ENCODE measurements at places on chromosomes 13 and 19.

DNA sequence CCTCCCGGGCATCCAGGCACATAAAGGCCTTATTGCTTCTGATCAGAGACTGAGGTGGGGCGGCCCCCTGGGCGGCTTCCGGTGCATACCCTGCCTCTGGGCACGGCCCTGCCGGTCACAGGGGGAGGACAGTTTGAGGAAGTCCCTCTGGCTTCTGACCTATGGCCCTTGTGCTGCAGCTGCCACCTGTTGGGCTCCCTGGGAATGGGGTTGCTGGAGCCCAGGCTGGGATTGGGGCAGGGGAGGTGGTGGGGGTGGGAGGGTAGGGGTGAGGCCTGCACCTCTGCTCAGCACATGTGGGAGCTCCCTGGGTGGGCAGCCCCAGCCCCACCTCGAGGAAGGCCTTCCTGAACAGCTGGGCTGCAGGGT, 10.7 kb downstream of the ANO8 start:
- DNase-seq = no peak

- no peak for DNase-seq
Measured at GRCh38 chr19:40278361-40279035, 6.6 kb downstream of the AKT2 start.

GRCh38 chr13:65656740-65657329, 1573.3 kb downstream of the PCDH9 start:
- DNase-seq = no peak

DNA sequence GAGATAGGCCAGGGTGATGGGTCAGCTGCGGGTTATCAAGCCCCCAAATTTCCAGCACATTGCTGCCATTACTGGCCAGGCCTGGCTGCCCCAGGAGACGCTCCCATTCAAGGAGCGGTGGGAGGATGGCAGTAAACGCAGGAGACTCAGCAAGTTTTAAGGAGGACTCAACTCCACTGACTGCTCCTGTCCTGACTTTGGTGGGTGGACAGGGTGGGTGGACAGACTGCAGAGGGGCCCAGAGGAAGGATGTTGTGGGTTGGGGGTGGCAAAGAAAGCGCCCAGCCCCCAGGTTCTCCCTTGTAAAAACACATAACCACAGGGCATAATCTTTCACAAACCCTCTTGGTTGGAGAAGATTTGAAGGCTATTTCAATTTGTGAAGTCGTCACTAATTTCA, 4.4 kb downstream of the GJB6 start:
- no peak for DNase-seq

DNA sequence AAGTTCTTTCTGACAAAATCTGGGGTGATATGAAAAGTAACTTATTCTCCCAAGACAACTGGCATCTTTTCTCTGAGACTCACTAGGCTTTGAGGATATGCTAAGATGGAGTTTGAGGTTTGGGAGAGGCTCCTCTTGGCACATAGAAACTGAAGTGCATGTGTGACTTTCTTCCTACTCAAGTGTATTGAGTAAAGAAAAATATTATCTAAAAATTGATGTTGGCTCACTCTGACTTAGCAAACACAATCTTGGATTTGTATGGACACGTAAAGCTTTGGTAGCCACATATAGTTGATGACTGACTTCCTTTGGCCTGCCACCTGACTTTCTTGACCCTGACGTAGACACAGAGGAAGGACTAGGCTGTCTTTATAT, 71.1 kb upstream of the KLF12 start:
- DNase-seq = no peak

- DNase-seq = no peak
Measured at GRCh38 chr13:113796211-113796963, 37.4 kb downstream of the TMEM255B start.

DNA sequence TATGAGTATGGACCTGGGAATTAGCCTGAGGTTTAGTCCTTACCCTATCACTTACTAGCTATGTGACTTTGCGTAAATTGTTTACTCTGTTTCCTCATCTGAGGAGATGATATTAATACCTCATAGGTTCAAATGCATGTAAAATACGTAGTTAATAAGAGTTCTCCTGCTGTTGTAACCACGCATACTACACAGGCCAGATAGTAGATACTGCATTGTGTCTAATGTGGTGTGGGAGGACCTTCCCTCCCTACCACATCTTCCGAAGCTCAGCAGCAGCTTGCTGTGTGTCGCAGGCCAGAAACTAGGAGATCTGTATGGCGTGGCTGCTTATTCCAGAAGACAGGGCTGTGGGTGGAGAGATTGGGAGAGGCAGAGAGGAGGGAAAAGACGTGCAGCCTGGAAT, 23.0 kb downstream of the GTF2F2 start:
- DNase-seq = no peak

- no peak for DNase-seq
Measured at GRCh38 chr19:49129238-49129583, 9.9 kb downstream of the PPFIA3 start.

DNA sequence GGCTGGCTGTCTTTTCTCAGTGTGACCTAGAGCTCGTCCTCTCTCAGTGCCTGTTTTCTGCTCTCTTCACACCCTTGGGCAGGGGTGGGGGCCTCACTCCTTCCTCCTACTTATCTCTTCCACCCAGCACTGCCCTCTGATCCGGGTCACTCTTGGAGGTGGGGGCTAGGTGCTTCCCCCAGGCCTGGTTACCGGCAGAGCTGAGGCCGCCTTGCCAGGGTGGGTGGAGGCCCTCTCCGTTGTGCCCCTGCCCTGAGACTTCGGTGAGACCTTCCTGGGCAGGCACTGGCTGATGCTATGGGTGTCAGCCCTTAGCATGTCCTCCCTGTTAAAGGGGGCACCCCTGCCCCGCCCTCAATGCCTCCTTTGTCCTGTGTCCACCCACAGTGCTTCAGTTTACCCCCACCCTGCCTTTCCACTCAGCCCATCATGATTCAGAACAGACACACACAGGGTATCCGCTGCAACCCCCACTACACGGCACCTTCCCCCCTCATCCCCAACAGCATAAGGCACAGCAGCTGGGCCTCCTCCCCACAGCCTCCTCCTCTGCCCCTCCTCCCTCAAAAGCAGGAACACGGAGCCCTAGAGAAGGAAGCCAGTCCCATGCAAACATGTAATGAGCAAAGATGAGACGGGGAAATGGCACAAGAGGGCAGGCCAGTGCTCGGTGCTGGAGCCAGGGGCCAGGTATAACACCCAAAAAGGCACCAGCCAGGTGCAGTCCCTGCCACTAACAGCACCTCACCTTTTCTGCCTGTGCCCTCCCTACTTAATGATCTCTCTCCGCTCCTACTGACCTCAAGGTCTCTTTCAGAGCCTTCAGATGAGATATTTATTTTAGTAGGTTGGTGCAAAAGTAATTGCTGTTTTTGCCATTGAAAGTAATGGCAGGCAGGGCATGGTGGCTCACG, 9.8 kb downstream of the ZGLP1 start:
- no peak for DNase-seq

DNA sequence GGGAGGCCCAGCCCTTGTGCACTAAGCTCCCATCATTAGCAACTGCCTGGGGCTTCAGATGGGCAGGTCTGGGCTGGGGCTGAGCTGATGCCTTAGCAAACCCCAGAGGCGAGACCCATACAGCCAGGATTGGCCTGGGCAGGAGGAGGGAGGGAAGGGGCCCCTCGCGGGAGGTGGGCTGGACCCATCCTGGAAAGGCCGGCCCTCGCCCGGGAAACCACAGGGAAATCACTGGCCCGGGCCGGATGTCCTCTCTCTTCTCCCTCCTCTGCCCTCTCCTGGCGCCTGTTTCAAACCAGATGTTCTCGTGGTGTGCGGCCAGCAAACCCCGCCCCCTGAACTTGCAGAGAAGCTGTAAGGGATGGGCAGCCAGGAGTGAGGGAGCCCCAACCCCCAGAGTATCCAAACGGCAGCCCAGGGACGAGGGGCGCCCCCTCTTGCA, 43.1 kb downstream of the TMEM255B start:
- DNase-seq = no peak

GRCh38 chr13:113209759-113210421, 477 bp downstream of the CUL4A start:
- DNase-seq = peak; percentile 74

DNA sequence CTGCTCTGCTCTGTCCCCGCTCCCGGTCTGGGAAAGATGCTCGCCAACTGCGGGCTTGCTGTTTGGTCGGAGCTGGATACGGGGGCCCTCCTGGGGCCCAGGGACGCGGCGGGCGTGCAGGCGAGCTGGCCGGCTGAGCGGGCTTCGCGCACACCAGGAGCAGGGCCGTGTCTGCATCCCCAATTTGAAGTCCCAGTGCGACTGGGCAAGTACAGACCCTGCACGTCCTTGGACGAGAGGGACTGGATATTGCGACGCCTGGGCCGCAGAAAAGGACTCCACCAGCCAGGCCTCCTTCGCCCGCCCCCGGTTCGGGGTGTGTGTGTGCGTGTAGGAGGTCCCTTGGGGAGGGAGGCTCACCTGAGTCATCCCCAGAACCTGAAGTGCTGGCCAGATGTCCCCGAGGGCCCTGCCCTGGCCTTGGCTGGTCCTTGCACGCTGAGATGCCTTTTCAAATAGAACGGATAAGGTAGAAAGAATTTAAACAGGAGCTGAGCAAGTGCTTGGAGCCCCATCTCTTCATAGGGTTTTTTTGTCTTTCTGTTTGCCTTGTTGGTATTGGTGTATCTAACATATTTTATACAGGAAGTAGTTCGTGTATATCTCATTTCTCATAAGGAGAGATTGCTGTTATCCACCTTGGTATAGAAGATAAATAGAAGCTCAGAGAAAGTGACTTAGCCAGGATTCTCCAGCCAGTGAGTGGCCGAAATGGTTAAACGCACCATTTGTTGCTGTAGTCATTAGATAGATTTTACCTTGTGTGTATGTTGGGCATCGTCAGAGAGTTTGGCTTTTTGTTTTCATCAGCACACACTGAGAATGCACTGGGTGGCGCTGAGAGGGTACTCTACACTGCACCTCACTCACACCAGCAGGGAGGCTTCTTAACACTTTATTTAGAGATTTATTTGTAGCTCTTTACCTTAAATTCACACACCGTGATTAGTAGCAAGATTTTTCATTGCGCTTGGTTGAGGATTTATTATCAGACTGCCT, 1.1 kb downstream of the NAXD start:
- peak; percentile 57 for DNase-seq

- no peak for DNase-seq
Measured at GRCh38 chr13:32142956-32143375, 111.4 kb downstream of the FRY start.

GRCh38 chr13:48437371-48437770, 24.5 kb upstream of the LPAR6 start:
- no peak for DNase-seq

- no peak for DNase-seq
Measured at GRCh38 chr19:954672-955494, 29.0 kb downstream of the ARID3A start.

- no peak for DNase-seq
Measured at GRCh38 chr13:97849305-97849704, 104.2 kb upstream of the IPO5 start.

- no peak for DNase-seq
Measured at GRCh38 chr13:87903553-87903952, 232.4 kb downstream of the SLITRK5 start.

- DNase-seq = no peak
Measured at GRCh38 chr19:40799558-40800338, 757 bp downstream of the EGLN2 start.

GRCh38 chr19:7516333-7516732, 430 bp downstream of the ZNF358 start:
- no peak for DNase-seq

GRCh38 chr19:13770013-13770635, 4.1 kb upstream of the C19orf53 start:
- DNase-seq = no peak

DNA sequence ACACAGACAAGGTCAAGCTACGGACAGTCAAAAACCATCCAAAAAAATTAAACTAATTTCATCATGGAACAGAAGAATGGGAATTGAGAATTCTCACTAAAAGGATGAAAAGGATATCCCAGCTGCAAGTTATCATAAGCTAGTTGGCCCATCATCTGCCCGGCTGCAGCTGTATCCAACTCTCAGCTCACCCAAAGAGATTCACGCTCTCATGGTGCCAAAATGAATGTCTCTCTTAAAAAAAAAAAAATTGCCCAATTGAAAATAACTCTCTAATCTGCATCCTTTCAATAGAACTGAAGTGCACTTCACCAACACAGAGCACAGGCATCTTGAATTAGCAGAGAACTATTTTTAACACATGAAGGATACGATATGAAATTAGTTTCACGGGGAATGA, 20.0 kb downstream of the ENOX1 start:
- DNase-seq = no peak

- no peak for DNase-seq
Measured at GRCh38 chr13:109500146-109500773, 286.1 kb downstream of the IRS2 start.

DNA sequence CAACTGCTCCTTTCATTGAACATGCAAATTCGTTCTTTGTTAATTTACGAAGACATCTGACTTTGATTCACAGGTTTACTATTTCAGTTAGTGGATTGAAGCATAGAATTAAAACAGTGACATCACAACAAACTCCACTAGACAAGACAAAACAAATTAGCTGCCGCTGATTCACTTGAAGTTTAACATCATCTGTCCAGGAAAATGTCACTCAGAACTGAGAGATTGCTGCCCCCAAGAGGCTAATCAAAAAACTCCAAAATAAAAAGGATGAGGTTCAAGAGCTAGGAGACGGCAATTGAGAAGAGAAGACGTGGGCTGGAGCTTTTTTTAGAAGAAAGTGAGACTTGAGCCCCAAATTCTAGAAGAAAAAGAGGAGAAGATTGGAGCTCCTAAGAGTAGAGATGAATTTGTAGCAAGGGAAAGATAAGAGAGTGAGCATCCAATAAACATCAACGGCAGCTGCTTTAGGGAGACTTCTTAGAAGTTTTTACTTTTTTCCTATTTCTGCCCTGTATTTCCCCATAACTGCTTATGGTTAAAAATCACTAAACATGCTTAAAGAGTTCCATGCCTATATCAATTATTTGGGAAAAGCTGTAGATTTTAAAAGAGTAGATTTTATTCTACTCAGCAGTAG, 40.8 kb upstream of the TPP2 start:
- DNase-seq = no peak

GRCh38 chr19:4800591-4801081, 9.1 kb downstream of the FEM1A start:
- DNase-seq = no peak

- DNase-seq = no peak
Measured at GRCh38 chr13:48072304-48072703, 22.6 kb downstream of the MED4 start.

GRCh38 chr19:29266001-29266400, 53.0 kb upstream of the UQCRFS1 start:
- no peak for DNase-seq

- DNase-seq = no peak
Measured at GRCh38 chr19:17259934-17260333, 4.6 kb downstream of the USHBP1 start.

DNA sequence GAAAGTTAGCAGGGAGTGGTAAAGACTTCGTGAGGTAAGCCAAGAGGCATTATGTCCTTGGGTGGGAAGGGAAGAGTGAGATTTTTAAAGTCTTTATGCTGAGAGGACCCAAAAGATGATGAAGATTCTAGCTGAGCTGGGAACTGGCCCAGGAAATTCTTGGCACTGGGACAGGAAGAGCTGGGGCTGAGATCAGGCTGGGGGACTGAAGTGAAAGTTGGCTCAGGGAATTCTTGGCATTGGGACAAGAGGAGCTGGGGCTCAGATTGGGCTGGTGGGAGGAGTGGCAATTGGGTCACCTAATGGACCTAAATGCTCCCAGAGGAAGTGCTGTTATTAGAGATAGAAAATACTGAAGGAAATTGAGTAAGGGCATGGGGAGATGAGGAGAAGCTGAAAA, 8.8 kb downstream of the SCEL start:
- DNase-seq = no peak

Data from activated naive CD4-positive, alpha-beta T cell treated with Interleukin-2 at 50 U/mL for 16 hours (primary cell).